ENCODE measurements at places on chromosomes 3 and 15. TPM values are rescaled to one million over a fixed set of nuclear protein-coding genes. Genes with fewer than 3 reads are reported as not detected.

- no peak for DNase-seq
Observed at GRCh38 chr15:80441714-80442113, 37.5 kb downstream of the ARNT2 start.

- no peak for DNase-seq
Observed at GRCh38 chr15:80891006-80891405, 98.6 kb downstream of the MESD start.

DNA sequence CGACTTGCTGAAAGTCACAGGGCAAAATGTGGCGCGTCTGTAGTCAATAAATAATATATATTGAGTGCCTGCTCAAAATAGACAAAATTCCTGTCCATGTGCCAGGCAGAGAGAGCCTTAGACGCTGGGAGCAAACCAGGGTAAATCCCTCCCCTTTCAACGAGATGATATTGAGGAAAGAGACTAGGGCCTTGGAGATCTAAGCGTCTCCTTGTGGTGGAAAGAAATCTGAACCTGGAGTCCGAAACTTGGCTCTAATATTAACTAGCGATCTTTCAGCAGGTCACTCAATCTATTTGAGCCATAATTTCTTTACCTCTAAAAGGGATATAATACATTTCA, 348 bp upstream of the DPP8 start:
- no peak for DNase-seq

ROPN1 gene
- total RNA-seq: not detected

PPCDC gene
- 17.1 TPM for total RNA-seq

GRCh38 chr15:79314811-79315210, 3.9 kb downstream of the TMED3 start:
- DNase-seq: peak; percentile 31

GRCh38 chr3:123002100-123002748, 25.3 kb downstream of the SEMA5B start:
- DNase-seq: no peak

DNA sequence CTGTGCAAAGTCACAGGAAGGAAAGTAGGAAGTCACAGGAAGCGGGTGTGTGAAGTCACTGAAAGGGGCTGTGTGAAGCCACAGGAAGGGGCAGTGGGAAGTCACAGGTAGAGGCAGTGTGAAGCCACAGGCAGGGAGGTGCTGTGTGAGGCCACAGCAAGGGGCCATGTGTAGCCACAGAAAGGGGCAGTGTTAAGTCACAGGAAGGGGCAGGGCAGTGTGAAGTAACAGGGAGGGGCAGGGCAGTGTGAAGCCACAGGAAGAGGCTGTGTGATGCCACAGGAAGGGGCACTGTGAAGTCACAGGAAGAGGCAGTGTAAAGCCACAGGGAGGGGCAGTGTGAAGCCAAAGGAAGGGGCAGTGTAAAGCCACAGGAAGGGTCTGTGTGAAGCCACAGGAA, 36.5 kb downstream of the GASK1A start:
- DNase-seq: no peak

DNA sequence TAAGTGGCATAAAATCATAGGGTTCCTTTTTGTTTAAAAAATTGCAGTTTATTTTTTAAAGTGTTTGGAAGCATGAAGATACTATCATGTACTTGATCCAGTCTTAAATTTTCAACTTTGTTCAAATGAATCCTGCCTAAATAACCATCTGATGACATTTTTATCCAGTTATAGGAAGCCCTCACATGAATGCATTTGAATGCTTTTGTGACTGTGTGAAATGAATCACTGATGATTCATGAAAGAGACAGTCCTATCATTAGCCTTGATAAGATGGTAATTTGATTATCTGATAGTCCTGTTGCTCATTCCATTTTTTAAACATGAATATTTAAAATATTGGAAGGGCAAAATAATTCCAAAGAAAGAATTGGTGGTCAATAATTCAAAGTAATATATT, 401.9 kb upstream of the ROBO2 start:
- no peak for DNase-seq

- no peak for DNase-seq
Observed at GRCh38 chr15:90924375-90924774, 8.0 kb downstream of the HDDC3 start.

MYL3 gene
- 5.8 TPM for total RNA-seq

TLR9 gene
- total RNA-seq: not detected

GRCh38 chr3:3305084-3305483, 125.6 kb upstream of the CRBN start:
- no peak for DNase-seq

GRCh38 chr3:43194069-43194468, 88.2 kb upstream of the POMGNT2 start:
- no peak for DNase-seq

Data from G401 (cell line).